SK-N-DZ (cell line): ENCODE measurements at places on chromosomes 1 and 21.
A peak's percentile ranks its signal among the peaks of the same experiment; 100 is the strongest.

DNA sequence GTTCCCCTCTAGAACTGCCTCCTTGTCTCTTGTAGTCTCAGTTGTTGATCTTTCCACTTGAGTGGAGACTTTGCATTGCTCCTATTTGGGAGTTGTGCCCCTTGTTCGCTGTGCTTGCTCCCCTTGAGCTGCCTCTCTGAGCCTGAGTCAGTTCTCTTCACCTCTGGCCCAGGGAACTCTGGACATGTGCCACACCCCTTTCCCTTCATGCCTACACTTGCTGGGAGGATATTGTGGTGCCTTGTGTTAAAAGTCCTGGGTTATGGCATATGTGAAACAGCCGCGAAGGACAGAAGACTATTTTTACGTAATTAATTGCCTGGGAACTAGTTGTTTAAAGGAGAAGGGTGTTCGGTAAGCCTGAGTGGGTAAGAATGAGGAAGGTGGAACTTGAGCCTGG lies 32.2 kb upstream of the RPTN start:
- no peak for DNase-seq

DNA sequence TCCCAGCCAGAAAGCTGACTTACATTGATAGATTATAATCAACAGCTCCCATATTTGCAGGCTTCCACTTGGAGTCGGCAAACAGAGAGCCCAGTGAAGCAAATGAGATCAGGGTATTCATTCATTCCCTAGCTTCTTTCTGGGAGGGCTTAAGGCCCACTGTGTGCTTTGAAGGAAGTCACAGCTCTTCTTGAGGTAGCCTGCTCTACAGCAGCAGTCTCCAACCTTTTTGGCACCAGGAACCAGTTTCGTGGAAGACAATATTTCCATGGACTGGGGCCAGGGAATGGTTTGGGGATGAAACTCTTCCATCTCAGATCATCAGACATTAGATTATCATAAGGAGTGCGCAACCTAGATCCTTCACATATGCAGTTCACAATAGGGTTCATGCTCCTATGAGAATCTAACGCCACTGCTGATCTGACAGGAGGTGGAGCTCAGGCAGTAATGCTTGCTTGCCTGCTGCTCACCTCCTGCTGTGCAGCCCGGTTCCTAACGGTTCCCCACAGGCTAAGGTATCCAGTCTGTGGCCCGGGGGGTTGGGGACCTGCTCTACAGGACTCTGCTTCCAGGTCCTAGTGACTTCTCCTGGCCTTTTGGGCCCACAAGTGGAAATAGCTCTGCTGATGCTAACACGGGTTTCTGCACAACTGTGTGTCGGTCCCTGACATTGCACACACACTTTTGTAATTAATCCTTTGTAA lies 13.7 kb upstream of the ADAM30 start:
- DNase-seq: no peak

DNA sequence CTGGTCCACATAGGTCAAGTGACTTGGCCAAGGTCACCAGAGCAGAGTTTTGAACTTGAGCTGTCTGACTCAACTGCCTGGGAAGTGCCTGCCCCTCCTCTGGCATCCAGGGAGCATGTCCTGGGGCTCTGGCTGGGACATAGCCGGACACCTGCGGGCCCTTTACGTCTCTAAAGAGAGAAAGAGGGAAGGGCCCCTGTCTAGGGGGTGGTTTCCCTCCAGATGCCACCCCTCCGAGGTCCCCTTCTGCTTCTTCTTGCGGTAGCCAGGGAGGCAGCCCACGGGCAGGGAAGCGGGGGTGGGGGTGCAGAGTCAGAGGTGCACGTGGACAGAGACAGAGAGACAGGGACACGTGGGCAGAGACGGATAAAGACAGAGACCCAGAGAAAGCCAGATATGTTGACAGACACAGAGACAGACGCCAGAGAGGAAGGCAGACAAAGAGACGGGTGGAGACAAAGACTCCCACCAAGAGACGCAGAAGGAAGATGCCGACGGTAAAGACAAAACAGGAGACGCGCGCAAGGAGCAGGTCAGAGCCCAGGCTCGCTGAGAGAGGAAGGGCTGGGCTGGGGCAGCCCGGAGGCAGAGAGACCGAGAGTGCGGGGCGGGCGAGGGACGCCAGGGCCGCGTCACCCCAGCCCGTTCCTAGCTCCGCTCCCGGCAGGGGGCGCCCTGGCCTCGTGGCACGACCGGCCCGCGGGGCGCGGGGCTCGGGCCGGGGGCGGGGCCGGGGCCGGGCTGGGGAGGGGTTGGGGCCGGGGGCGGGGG lies 458 bp upstream of the ALPL start:
- peak; percentile 37 for DNase-seq

- DNase-seq: no peak
Observed at GRCh38 chr1:231428377-231428776, 6.3 kb upstream of the EGLN1 start.

GRCh38 chr1:80154176-80154575 lies 1147.6 kb upstream of the ADGRL4 start:
- DNase-seq: no peak

- DNase-seq: no peak
Observed at GRCh38 chr1:71228742-71229365, 148.0 kb upstream of the ZRANB2 start.

DNA sequence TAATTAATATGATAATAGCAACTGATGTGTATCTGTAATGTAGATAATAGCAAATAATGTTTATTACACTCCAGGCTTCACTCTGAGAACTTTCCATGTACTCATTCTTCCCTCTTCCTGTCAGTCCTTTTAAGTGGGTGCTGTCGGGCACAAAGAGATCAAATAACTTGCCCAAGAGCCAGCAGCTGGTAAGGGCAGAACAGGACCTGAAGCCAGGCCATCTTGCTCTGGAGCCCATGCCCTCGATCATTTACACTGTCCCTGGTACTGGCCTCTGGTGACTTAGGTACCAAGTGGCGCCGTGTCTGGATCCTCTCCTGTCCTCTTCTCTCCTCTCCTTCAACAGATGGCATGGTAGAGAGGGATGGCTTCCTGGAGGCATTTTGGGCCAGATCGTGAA lies 97.2 kb downstream of the VPS13D start:
- no peak for DNase-seq

DNA sequence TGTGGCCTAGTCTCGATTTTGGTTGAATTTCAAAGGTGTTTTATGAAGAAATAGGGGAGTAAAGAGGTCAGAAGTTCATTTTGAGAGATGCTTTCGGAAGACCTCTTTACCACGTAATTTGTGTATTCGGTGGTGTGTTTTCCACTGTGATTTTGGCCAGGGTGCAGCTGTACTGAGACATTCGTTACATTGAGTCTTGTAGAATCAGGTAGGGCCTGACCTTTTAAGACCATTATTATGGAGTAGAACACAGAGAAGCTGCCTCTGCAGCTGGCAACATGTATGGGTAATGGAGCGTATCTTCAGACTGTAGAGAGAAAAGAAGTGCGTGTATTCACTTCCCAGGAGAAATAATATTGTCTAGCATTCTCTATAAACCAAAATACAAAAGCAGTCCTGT lies 326.5 kb downstream of the PDE4B start:
- no peak for DNase-seq

GRCh38 chr1:61638296-61638695 lies 86.6 kb downstream of the TM2D1 start:
- no peak for DNase-seq

DNA sequence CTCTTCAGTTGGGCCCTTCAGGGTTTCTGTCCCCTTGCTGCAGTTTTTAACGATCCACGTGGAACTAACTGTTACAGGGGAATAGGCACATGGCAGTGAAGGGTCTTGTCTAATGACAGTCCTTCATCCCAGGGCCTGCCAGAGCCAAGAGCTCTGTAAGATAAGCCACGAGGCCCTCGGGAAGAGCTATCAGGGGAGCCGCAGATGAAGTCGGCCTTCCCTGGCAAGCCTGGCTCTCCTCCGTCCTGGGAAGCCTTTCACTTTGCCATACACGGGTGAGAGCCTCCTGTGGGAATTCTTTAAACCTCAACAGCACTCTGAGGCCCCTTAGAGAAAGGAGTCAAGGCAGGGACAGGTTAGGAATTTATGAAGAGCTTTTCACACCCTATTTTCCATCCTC lies 29.0 kb downstream of the ACP6 start:
- no peak for DNase-seq

- no peak for DNase-seq
Observed at GRCh38 chr1:94769551-94769950, 50.6 kb upstream of the SLC44A3 start.

GRCh38 chr21:34922479-34922878 lies 126.6 kb downstream of the RUNX1 start:
- no peak for DNase-seq

DNA sequence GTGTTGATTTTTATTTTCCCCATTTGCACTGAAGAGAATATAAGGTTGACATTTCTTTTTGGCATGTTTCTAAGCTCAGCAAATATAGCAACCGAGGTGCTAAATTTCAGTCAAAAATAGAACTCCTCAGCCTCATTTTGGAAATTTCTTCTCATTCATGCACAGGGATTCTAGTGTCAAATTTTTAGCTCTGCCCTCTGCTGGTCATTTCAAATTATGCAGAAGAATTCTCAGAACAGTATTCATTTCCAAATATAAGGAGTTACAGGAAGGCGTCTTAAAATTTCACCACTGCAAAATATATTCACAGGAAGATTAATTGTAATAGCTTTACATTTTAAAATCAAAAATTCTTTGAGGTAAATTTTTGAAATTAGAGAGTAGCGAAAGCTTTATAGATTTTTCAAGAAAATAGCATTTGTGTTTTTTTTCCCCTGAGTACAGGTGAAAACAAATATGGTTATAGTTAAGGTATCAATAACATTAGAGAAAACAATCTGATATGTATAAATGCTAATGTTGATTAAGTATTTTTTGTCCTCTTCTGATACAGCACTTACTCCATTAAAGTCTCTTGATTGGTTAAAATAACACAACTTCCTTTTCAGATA lies 57.9 kb downstream of the FMN2 start:
- peak; percentile 39 for DNase-seq
